Muscle of leg (tissue), 16 donors: ENCODE measurements at places on chromosomes 2 and 18.

- DNase-seq, result no peak
Measured at GRCh38 chr2:25749676-25750075, 76.3 kb upstream of the DTNB start.

DNA sequence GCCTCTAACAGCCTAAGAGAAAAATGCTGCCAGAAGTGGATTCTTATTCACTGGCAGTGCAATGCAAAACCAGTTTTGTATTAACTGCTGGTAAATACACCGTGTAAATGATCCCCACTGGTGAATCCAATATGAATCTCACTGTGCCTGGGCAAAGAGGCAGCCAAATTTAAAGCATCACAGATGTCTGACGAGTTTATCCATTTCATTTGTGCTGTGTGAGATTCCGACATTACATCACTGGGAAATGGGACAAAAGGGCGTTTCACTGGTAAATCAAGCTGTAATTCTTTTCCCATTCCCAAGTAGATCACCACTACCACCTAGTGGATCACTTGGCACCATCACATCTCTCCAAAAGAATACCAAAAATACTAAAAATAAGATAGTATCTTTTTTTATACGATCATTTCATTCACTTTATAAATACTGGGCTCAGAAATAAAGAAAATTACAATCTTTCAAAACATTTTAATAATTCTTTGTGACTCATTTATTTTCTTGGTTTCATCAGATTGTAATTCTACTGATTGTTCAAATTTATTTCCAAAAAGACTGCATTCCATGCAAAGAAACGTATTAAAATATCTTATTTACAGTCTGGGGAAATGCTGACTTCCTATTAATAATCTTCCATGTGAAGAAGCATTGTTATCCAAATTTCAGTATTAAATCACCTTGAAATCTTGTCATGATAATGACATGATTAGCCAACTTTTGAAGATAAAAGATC lies 125.6 kb downstream of the GRB14 start:
- peak; percentile 81 for DNase-seq

GRCh38 chr2:216679658-216680024 lies 15.7 kb downstream of the IGFBP5 start:
- DNase-seq, result peak; percentile 89

DNA sequence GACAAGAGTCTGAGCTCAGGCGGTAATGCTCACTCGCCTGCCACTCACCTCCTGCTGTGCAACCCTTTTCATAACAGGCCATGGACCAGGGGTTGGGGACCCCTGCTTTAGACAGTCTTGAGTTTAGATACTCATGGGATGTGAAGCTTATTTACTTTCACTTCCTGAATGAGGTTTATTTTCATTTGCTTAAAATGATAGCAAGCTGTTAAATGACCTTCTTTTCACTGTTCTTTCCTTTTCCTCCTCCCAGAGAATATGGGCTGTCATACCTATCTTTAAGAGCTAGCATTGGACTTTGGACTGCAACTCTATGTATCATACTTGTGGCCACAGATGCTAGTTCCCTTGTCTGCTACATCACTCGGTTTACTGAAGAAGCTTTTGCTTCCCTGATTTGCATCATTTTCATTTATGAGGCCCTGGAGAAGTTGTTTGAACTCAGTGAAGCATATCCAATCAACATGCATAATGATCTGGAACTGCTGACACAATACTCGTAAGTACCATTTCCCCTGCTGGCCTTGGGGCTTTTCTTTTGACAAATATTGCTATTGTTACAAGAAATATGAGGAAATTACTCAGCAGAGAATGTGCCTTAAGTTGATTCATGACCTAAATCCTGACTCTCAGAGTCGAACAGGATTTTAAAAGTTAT lies 168.5 kb downstream of the DPP4 start:
- DNase-seq, result peak; percentile 69

- no peak for DNase-seq
Measured at GRCh38 chr2:20660506-20661420, 6.2 kb upstream of the GDF7 start.

DNA sequence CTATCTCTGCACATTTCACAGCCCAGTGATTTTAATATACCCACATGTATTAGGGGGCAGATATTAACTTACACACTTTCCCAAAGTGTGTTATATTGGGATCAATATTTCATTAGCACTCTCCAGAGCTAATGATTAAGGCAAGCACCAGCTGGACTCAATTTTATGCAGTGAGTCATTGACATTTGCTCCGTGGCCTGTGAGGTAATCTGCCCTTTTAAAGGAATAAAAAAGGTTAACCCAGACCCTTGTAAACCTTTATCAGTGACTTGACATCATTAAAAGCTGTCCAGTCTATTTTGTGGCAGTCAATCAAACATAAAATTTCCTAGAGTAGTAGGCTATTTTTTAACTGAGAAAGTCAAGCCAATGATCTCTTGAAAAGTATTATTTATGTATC lies 1870.4 kb upstream of the CELF4 start:
- DNase-seq, result no peak

DNA sequence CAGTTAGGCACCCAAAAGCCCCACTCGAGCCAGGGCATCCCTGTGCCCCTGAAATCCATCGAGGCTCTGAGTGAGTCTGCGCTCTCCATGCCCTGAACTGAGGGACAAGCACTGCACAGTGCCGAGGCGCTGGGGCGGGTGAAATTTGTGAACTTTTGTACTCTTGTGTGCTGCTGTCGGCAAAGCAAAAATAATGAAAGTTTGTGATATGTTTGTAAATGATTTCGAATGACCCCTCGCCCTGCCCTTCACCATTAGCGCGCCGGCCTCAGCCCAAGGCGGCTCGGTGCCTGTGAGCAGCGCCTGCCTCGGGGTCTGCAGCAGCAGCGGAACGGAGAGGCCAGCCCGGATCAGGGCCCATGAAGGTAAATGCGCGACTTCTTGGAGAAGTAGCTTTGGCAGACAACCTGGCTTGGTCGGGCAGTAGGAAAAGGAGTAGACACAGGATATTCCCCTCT lies 1.8 kb upstream of the HOXD4 start:
- DNase-seq, result no peak

DNA sequence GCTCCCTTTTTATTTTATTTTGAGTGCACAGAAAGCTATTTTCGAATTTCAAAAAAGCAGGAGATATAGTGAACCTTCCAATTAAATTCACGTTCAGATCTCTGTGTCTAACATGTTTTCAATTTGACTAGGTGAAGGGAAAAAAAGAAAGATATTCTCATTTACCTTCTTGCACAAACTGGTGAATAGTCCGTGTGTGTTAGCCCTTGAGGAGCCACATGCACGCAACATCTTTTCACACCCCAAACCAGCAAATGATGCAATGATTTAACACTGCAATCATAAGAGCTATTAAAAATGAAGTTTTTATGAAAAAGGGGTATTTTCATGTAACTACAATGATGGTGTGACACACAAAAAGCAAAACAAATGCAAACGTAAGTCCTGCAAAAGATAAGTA lies 109.8 kb downstream of the CPO start:
- DNase-seq, result no peak

GRCh38 chr18:48884306-48884705 lies 66.5 kb downstream of the SMAD7 start:
- DNase-seq, result no peak
